ENCODE measurements at places on chromosomes 13 and 19. TPM values are rescaled to one million over a fixed set of nuclear protein-coding genes. Genes with fewer than 3 reads are reported as not detected.
A peak's percentile ranks its signal among the peaks of the same experiment; 100 is the strongest.

DNA sequence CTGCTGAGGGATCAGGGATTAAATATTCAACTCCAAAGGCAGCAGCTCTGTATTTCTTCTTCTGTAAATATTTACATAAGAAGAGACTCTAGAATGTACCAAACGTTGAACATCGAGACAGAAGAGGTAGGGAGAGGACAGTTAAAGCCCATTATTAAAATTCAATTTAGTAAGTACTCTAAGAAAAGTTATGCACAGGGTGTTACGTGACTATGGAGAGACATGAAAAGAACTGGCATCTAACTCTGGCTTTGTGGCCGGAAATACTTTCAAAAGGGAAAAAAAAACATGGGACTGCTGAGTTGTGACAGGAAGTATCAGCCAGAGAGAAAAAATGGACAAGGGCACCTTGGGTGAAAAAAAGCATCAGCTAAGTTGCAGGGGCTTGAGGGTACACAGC, 36.7 kb downstream of the LNX2 start:
- DNase-seq: no peak

GRCh38 chr13:52411629-52412028, 5.7 kb upstream of the THSD1 start:
- DNase-seq: no peak

Gene IL12RB1
- total RNA-seq: 0.94 TPM

DNA sequence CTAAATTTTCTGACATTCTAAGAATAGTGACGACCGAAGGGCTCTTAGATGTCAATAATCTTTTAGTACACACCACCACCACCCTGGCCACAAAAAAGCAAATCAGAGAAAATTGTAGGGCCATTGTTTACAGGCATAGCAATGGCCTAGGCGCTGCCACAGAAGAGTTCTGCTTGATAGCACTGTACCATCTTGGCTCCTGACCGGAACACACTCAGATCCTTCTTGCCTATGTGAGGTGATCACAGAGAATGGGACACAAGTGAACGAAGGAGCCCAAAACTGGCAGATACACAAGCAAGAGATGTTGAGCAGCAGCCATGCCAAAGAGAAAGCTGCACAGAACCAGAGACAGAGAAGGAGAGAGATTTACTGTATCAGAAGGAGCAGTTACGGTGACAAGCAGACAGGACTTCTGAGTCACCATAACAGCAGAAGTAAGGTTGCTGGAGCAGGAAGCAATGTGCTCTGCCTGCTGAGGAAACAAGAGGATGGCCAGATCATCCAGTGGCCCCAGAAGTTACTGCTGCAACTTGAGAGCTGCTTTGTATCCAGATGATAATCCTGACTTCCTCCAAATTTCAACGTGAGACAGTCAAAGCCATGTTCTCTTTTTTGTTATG, 105.2 kb downstream of the SLITRK6 start:
- DNase-seq: no peak

Gene GRIN3B
- total RNA-seq: not detected

DNA sequence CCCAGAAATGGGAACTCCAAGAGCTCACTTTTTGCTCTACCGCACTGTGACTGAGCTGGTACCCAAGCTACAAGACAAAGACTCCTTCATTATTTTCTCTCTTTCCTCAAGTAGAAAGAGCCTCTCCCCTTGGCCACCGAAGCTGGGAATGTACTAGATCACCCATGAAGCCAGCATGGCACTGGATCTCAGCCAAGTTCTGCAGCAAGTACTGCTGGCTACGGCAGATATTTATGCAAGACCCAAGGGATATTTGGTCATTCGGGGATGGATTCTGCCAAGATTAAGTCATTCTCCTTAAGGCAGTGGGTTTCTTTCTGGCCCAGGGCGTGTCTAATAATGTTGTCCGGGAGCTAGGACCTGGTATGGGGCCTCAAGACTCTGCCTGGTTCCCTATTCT, 633.5 kb downstream of the SLITRK1 start:
- no peak for DNase-seq

DNA sequence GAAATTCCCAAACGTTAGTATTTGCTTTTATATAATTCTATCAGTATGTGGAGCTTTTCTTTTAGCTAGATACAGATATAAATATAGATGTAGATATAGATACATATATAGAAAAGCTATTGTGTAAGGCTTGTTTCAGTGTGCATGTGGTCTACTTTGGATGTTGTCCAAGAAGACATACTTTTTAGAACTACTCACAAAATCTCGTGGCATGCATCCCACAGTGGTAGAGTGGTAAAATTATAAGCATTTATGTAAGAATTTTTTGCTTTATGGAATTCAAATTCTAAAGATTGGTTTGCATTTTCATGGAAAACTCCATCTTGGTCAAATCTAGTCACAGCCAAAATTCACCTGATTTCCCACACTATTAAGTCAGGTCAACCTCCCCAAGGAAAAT, 880.4 kb downstream of the EFNB2 start:
- DNase-seq: no peak

DNA sequence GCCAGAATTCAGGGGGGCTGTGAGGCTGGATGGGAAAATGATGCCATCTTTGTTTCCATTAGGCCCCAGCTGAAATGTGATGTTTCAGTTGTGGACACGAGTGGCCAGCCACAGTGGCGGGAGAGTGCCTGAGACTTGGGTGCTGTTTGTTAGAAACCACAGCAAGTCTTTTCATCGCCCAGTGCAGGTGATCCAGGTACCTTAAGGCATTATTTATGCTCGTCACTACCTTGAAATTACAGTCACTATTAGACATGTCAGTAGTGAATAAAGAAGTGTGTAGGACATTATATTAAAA, 82.5 kb upstream of the TM9SF2 start:
- DNase-seq: no peak

DNA sequence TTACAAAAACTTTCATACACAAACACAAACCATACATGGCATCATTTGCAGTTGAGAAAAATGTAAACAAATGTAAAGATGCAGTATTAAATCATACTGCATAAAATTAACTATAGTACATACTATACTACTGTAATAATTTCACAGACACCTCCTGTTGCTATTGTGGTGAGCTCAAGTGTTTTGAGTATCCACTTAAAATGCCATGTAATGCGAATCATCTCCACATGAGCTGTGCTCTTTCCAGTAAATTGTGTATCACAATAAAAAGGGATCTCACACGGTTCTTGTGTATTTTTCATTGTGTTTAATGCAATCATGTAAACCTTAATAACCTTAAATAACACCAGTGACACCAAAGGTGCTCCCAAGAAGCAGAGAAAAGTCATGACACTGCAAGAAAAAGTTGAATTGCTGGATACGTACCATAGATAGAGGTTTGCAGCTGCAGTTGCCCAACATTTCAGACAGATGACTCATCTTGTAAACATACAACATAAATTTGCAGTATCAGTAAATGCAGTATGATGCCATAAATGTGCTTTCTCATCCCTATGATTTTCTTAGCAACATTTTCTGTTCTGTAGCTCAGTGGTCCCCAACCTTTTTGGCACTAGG, 166.6 kb downstream of the RAP2A start:
- no peak for DNase-seq

- no peak for DNase-seq
These were observed 20.8 kb downstream of the RASA3 start for GRCh38 chr13:114111577-114111976.

- DNase-seq: no peak
These were observed 94.7 kb downstream of the CDADC1 start for GRCh38 chr13:49342454-49342853.

DNA sequence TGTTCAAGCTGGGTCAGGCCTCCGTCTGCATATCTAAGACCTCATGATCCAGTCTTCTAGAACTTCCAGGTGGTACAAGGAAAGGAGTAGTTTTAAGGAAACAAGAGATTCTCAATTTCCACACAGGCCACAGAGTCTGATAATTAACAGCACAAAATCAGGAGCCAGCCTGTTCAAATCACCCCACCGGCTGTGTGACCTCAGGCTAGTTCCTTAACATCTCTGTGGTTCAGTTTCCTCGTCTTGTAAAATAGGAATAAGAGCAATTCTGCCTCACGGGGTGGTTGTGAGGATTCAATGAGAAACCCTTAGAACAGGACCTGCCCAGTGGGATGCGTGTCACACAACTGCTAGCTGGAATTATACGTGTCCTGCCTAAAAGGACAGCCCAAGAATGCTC, 25.6 kb downstream of the FCGBP start:
- no peak for DNase-seq

- peak; percentile 75 for DNase-seq
These were observed 3.7 kb downstream of the HRC start for GRCh38 chr19:49151267-49152118.

- DNase-seq: peak; percentile 60
These were observed at the start of gene MAST1 for GRCh38 chr19:12838182-12838885. Gene MAST1 (plus strand): TSS chr19:12838515. CDS start chr19:12838573, 58 bp downstream.

DNA sequence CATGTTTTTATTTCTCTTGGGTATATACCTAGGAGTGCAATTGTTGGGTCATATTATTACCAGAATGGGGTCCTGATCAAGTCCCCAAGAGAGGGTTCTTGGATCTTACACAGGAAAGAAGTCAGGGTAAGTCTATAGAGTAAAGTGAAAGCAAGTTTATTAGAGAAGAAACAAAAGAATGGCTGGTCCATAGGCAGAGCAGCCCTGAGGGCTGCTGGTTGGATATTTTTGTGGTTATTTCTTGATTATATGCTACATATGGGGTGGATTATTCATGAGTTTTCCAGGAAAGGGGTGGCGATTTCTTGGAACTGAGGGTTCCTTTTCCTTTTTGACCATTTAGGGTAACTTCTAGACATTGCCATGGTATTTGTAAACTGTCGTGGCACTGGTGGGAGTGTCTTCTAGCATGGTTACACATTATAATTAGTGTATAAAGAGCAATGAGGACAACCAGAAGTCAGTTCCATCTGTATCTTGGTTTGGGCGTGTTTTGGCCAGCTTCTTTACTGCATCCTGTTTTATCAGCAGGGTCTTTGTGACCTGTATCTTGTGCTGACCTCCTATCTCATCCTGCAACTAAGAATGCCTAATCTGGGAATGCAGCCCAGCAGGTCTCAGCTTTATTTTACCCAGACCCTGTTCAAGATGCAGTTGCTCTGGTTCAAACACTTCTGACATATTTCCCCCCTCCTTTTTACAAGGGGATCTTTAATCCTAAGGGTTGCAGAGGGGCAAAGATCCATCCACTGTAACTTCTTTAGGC, 41.1 kb downstream of the CEACAM1 start:
- DNase-seq: no peak

DNA sequence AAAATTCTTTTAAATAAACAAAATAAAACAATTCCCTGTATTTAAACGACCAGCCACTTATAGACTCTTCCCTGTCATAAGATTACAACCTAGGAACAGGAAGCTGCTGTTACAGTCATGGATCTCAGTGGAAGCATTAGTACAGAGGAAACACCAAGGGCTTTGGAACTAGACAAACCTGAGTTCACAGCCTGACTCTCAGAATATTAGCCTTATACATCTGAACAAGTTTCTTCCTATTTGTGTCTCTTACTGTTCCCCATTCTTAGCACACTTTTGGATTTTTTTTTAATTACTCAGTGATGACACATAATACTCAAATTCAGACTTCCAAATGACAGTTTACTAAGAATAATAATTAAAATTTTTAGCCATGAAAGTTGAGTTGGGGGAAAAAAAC, 46.1 kb downstream of the ZDHHC20 start:
- DNase-seq: no peak

DNA sequence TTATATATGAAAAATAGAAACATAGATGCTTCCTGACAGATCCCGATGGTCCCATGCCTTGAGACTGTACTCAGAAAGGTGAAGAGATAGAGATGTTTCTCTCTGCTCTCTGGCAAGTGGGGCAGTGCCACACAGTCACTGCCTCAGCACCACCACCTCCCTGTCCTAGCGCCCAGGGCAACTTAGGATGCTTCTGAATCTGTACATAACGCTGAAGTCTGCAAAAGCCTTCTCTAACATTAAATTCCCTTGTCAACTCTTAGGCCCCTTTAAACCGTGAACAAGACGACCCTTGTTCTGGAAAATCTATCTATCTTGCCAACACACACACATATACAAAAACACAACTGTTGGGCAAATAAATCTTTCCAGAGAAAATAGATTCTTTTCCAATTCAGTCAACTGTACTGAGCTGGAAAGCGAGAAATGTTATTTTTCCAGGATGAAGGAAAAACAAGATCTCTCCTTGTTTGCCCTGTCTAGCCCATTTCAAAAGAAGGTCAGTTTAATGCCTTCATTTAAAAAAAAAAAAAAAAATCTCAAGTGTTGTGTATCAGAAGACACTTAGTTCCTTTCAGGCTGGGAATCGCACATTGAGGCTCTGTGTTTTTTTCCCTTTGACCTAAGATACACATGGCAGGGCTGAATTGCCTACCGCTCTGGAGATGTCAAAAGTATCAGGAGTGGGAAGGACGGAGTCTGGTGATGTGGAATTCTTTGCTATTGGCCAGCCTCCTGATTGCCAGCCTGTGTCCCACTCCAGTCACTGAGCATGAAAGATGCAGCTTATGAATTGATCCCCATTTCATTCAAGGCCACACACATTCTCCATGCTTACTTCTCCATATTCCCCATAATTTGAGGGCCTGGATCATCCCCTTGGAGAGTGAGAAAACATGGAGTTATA, 241.4 kb downstream of the LACC1 start:
- no peak for DNase-seq

DNA sequence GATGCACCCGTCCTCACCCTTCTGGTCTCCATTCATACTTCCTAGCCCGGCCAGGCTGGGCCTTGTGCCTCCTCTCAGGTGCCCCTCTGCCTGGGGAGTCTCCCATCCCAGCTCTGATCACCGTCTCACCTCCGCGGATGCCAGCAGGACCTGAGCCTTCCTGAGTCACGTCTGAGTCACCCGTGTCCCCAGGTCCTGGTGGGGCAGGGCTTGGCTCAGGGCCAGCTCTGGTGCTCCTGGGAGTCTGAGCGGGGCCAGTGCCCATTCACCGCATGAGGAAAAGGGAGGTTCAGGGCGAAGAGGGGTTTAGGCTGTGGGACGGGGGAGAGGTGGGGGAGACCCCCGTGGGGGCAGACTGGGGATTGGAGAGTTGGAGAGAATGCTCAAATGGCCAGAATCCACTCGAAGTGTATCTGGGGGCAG, 593 bp downstream of the ATP8B3 start:
- peak; percentile 70 for DNase-seq

Gene ADPRHL1
- total RNA-seq: 442 TPM

GRCh38 chr19:16445238-16446107, 26.3 kb downstream of the EPS15L1 start:
- no peak for DNase-seq

DNA sequence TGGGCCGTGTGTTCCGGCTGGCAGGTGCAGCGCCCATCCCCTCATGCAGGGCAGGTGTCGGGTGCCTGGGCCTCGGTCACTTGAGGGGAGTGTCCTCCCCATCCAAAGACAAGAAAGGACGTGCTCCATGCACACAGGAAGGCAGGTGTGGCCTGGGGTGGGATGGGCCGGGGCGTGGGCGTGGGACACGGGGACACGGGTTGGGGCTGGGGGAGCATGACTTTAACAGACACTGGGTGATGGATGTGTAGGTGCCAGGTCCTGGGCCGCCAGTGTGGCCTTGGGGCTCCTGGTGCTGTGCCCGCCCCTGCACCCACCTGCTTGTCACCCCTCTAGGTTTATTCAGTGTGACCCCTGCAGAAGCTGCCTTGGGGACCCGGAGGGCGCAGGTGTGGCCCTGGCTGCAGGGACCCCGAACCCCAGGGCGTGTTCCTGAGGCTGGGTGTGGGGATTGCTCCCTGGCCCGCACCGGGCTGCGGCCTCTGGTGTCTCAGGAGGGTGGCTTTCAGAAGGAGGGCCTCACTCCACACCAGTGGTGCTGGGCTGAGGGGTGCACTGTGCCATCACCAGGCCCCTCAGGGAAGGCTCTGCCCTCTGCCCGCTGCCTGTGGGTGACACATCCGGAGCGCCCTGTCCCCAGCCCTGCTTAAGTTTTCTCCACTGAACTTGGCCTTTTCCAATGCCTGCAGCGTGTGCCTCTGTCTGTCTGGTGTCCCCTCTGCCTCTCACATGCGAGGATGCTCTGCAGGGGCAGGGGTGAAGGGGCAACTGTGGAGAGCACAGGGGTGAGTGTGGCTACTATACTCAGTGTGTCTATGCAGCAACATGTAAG, 5.2 kb downstream of the TMEM255B start:
- no peak for DNase-seq

Data from left ventricle myocardium superior (tissue), 1 donor.